Activated CD4-positive, alpha-beta memory T cell treated with anti-CD3 and anti-CD28 coated beads, Interleukin-2, amount 10 ng/mL, durations not matched to agents 7 days and 5 days (primary cell): ENCODE measurements at places on chromosomes 2 and 18.

GRCh38 chr2:217995731-217996231 lies 7.0 kb downstream of the TNS1 start:
- H3K4me1 ChIP-seq: no peaks in the 10 kb centered on the region
- DNase-seq: no peak
- no peak overlapping the region for H3K4me3 ChIP-seq
- H3K27ac ChIP-seq: no peak overlapping the region

DNA sequence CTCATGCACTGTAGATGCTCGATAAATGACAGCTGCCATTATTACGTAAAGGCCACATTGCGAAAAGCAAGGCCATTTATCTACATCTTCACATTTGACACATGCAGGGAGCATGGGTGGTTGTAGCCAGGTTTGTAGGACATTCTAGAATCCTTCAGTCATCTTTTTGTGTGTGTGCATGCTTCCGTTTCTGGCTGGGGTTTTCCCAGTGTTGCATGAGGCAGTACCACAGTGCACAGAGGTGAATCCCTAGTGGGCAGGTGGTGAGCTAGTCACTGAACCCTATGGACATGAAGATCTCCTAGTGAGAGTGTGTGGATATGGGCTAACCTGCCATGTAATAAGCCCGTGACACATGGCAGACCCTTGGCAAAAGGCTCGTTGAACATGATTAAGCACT lies 151.8 kb upstream of the SLC14A2 start:
- no peak for DNase-seq
- H3K36me3 ChIP-seq: no peaks in the 10 kb centered on the region
- H3K27ac ChIP-seq: no peak overlapping the region
- peaks cover 2% of the 10 kb centered on the region for H3K27me3 ChIP-seq
- H3K4me3 ChIP-seq: no peak overlapping the region

GRCh38 chr2:113698892-113699447 lies 57.5 kb downstream of the SLC35F5 start:
- DNase-seq: no peak
- H3K36me3 ChIP-seq: peaks cover 1% of the 10 kb centered on the region
- peaks cover 32% of the 10 kb centered on the region for H3K4me1 ChIP-seq
- peak overlapping the region; percentile 56 for H3K27ac ChIP-seq
- H3K27me3 ChIP-seq: peaks cover 3% of the 10 kb centered on the region

GRCh38 chr2:204692790-204693189 lies 147.5 kb downstream of the PARD3B start:
- DNase-seq: no peak
- H3K27ac ChIP-seq: no peak overlapping the region
- H3K27me3 ChIP-seq: peaks cover 5% of the 10 kb centered on the region
- H3K4me1 ChIP-seq: peaks cover 8% of the 10 kb centered on the region
- H3K36me3 ChIP-seq: no peaks in the 10 kb centered on the region
- H3K4me3 ChIP-seq: no peak overlapping the region

GRCh38 chr2:85216927-85217326 lies 83.7 kb downstream of the TCF7L1 start:
- H3K4me3 ChIP-seq: no peak overlapping the region
- DNase-seq: no peak

DNA sequence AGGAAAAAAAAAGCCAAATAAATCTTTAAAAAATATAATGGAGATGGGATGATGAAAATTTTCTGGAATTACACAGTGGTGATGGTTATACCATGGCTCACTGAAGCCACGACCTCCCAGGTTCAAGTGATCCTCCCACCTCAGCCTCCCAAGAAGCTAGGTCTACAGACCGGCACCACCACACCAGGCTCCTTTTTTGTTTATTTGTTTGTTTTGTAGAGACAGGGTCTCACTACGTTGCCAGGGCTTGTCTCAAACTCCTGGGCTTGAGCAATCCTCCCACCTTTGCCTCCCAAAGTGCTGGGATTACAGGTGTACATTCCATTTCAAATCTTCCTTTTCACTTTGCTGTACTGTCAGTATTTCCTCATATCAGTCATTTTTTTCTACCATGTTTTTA lies 61.7 kb downstream of the CHRNA1 start:
- H3K27me3 ChIP-seq: peaks cover 20% of the 10 kb centered on the region
- no peaks in the 10 kb centered on the region for H3K4me1 ChIP-seq
- H3K4me3 ChIP-seq: no peak overlapping the region

- H3K27ac ChIP-seq: no peak overlapping the region
- no peak overlapping the region for H3K4me3 ChIP-seq
- DNase-seq: no peak
- H3K36me3 ChIP-seq: peaks cover 12% of the 10 kb centered on the region
Measured at GRCh38 chr2:39335930-39336329, 92.2 kb upstream of the CDKL4 start.

GRCh38 chr2:70029814-70030409 lies 57.4 kb upstream of the PCBP1 start:
- DNase-seq: no peak
- no peaks in the 10 kb centered on the region for H3K27me3 ChIP-seq

- peaks cover 44% of the 10 kb centered on the region for H3K4me1 ChIP-seq
- H3K36me3 ChIP-seq: peaks cover 32% of the 10 kb centered on the region
- H3K27me3 ChIP-seq: peaks cover 40% of the 10 kb centered on the region
- peak within 1 kb of the TSS; percentile 60 for H3K4me3 ChIP-seq
- H3K27ac ChIP-seq: peak within 1 kb of the TSS; percentile 59
Measured at GRCh38 chr2:6917071-6917760, at the start of gene RNF144A. RNF144A (plus strand) TSS chr2:6917412; CDS start chr2:6996927, 79,515 bp downstream.

- DNase-seq: no peak
- no peaks in the 10 kb centered on the region for H3K4me1 ChIP-seq
- H3K4me3 ChIP-seq: no peak overlapping the region
Measured at GRCh38 chr18:48033790-48034650, 103.6 kb upstream of the SMAD2 start.

GRCh38 chr2:24280645-24281044 lies 79.7 kb downstream of the ITSN2 start:
- H3K27me3 ChIP-seq: no peaks in the 10 kb centered on the region
- H3K36me3 ChIP-seq: peaks cover 14% of the 10 kb centered on the region
- no peak for DNase-seq
- no peaks in the 10 kb centered on the region for H3K4me1 ChIP-seq
- H3K4me3 ChIP-seq: no peak overlapping the region

- no peaks in the 10 kb centered on the region for H3K4me1 ChIP-seq
- H3K27ac ChIP-seq: no peak overlapping the region
- no peaks in the 10 kb centered on the region for H3K27me3 ChIP-seq
- no peak for DNase-seq
Measured at GRCh38 chr2:212073360-212073759, 465.2 kb downstream of the ERBB4 start.

DNA sequence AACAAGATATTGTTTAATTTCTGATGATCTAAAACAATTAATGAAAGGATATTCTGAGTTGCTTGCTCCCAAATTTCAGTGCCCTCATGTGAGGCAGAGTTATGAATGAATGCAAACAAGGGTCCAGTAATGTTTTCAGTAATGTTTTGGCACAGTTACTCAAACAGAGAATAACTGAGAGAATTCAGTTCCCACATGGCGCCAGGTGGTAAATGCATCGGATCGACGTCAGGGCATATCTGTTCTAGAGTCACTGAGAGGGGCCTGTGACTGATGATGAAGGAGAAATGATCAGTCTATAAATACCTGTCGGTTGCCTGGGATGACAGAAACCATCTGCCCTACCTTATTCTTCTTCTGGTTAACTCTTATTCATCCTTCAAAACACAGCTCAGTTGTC lies 81.4 kb downstream of the KCNS3 start:
- no peak overlapping the region for H3K27ac ChIP-seq
- no peaks in the 10 kb centered on the region for H3K36me3 ChIP-seq
- H3K27me3 ChIP-seq: no peaks in the 10 kb centered on the region
- DNase-seq: no peak
- no peak overlapping the region for H3K4me3 ChIP-seq

- peaks cover 20% of the 10 kb centered on the region for H3K4me1 ChIP-seq
- H3K4me3 ChIP-seq: no peak overlapping the region
- H3K36me3 ChIP-seq: peaks cover 71% of the 10 kb centered on the region
- no peak for DNase-seq
Measured at GRCh38 chr2:230809015-230809414, 55.7 kb upstream of the ITM2C start.

DNA sequence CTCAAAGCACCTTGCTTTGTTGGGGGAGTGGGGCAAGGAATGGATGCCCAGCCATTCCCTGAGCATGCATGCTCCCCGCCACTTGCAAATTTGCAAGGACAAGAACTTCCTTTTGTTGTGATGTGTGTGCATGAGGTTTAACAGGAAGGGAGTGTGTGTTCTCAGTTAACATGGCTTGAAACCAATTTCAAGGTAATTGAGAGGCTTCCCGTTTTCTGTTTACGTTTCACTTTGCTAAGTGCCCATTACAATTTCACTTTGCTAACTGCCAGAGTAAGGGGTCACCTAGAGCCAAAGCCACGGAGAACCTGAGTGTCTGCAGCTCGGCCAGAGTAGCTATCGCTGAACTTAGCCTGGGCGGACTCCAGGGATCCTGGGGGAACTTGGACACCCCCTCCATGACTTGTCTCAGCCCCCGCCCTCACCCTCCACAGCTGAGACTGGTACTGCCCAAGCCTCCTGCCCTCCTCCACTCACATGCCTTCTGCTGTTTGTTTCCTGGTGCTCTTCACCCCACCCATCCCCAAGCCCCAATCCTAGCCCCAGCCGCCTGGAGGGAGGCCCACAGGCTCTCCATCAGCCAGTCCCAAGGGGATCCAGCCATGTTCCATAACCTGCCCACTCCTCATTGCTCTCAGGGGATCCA lies 53.6 kb upstream of the LAPTM4A start:
- H3K27ac ChIP-seq: no peak overlapping the region
- H3K36me3 ChIP-seq: no peaks in the 10 kb centered on the region
- DNase-seq: no peak

- no peaks in the 10 kb centered on the region for H3K27me3 ChIP-seq
- no peaks in the 10 kb centered on the region for H3K36me3 ChIP-seq
- H3K4me3 ChIP-seq: no peak overlapping the region
- peaks cover 8% of the 10 kb centered on the region for H3K4me1 ChIP-seq
- DNase-seq: no peak
Measured at GRCh38 chr2:136167721-136168475, 49.9 kb upstream of the CXCR4 start.
